NCI-H1930 (cell line): ENCODE measurements at places on chromosomes 3 and 15.

DNA sequence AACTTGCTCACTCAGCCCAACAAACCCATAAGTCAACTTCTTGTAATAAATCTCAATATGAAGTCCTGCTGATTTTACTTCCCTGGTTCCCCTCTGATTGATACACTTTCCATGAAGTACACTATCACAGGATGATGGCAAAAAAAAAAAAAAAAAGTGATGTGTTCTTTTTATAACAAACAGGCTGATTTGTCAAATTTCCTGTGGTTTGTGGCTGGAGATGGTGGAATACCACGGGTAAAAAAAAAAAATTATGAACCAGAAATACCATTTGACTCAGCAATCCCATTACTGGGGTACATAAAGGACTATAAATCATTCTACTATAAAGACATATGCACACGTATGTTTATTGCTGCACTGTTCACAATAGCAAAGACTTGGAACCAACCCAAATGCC lies 10.7 kb upstream of the SERPINI2 start:
- DNase-seq, result no peak

- DNase-seq, result no peak
These were observed 329.7 kb downstream of the RORA start for GRCh38 chr15:60899322-60899966.

DNA sequence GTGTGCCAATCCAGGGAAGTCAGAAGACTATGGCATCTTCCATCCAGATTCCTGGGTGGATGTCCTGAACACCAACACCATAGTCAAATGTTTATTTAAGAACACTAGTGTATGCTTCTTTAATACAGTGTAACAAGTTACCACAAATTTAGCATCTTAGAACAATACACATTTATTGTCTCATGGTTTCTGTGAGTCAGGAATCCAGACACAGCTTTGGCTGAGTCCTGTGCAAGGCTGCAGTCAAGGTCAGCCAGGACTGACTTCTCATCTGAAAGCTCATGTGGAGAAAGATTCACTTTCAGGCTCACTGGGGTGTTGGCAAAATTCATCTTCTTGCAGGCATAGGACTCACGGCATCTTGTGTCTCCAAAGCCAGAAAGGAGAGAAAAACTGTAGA lies 143.4 kb downstream of the ANXA2 start:
- DNase-seq, result no peak

- DNase-seq, result no peak
These were observed 5.7 kb upstream of the FBLN2 start for GRCh38 chr3:13543253-13543652.

GRCh38 chr3:8737823-8738222 lies 4.2 kb downstream of the CAV3 start:
- no peak for DNase-seq

DNA sequence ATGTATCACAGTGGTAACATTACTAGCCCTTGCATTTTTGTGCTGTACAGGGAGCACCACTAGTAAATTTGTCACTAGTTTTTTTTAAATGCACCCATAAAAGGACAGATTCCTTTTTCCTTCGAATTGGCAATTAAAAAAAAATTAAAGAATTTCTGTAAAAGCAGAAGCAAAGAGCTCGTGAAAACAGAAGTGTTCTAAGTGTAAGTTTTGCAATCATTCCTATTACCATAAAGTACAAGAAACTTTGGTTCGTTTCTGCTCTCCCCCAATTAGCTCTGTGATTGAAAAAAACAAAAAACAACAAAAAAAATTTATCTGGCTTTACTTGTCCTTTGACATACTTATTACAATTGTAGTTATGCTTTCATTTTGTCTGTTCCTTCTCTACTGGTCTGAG lies 5.3 kb downstream of the SERP1 start:
- DNase-seq, result no peak

GRCh38 chr15:69725957-69726356 lies 273.3 kb downstream of the RPLP1 start:
- DNase-seq, result no peak

- DNase-seq, result no peak
These were observed 78.2 kb downstream of the DGKG start for GRCh38 chr3:186283651-186284348.

- no peak for DNase-seq
These were observed 28.7 kb downstream of the RPSA start for GRCh38 chr3:39435006-39435748.

- no peak for DNase-seq
These were observed 24.7 kb downstream of the HCN4 start for GRCh38 chr15:73344056-73344455.
